RWPE2 (cell line): ENCODE measurements at places on chromosomes 12 and 14.

DNA sequence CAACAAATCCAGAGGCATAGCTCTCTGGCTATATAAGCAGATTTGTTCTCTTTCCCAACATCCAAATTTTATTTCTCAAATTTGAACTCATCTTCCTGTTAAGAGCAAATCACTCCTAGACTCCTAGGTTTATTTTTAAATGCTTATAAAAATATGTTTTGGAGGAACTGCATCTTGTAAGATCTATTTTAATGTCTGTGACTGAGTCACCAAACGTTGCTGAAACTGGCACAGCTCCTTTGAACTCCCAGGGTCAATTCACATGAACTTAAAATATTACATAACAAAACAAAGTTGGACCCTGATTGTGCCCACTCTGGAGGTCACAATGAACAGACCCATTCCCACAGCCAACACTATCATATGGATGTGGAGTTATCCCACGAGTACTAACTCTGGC lies 23.9 kb downstream of the ANAPC7 start:
- DNase-seq: no peak

- no peak for DNase-seq
Measured at GRCh38 chr14:38257507-38257906, 1.6 kb upstream of the CLEC14A start.

GRCh38 chr12:52515319-52515646 lies 4.9 kb downstream of the KRT5 start:
- DNase-seq: no peak

DNA sequence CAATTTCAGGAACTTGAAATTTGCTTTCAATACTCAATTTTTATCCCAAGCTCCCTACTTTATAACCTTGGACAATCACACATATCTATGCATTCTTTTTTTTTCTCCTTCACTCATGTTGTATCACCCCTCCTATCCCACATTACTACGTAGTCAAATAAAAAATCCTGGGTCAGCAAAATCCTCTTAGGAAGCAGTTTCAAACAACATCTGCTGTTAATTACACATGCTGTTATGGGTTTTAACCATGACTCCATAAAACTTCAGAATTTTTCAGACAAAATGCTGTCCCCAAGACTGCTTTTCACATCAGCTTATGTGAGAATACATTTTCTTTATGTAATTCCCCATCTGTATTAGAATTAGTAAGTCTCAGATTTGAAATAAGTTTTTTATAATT lies 61.7 kb downstream of the LRFN5 start:
- DNase-seq: no peak
